ENCODE measurements at places on chromosomes 5 and 9.

DNA sequence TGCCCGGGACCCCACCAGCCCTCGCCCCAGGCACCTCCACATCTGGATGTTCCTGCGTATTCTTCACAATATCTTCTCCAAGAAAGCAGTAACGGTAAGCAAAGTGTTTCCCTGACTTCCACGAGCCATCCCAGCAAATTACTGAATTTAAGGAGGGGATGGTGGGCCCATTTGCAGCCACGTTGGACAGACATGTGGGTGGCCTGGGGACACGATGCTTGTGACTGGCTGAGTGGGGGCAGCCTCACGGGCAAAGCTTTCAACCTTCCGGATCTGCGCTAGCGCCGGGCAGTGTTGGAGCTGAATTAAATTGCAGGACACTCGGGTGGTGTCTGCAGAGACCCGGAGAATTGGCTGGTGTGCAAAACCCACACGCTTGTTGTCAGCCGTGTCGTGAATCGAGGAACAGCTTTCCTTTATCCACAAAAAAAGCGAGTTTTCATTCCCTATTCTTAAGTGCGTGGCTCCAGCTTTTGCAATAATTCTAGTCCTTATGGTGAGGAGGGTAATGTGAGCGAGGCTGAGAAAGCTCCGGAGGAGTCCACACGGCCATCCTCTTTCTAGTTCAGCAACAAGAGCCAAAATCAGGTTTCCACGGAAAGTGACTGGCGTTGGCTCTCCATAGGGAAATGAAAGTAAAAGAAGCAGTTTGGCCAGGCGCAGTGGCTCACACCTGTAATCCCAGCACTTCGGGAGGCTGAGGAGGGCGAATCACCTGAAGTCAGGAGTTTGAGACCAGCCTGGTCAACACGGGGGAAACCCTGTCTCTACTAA, 17.5 kb upstream of the CLPTM1L start:
- no peak for DNase-seq

DNA sequence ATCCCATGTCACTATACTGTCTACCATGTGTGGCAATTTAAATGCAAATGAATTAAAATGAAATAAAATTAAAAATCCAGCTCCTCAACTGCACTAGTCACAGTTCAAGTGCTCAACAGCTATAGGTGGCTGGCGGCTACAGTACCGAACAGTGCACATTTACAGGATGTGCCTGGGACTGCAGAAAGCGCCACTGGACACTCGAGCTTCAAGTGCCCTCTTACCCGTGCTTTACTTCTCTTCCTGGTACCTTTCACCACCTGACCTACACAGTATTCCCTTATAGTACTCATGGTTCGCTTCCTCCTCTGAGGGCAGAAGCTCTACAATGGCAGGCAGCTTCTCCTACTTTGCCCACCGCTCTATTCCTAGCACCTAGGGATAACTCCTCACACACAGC, 166.6 kb downstream of the FANCC start:
- no peak for DNase-seq

- no peak for DNase-seq
These were observed 69.1 kb downstream of the PBX3 start for GRCh38 chr9:125816321-125816720.

DNA sequence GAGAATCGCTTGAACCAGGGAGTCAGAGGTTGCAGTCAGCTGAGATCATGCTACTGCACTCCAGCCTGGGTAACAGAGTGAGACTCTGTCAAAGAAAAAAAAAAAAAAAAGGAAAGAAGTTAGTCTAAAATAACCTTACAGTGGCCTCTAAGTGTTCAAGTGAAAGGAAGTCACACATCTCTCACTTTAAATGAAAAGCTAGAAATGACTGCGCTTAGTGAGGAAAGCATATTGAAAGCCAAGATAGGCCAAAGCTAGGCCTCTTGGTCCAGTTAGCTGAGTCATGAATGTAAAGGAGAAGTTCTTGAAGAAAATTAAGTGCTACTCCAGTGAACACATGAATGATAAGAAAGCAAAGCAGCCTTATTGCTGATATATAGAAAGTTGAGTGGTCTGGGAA, 38.1 kb downstream of the ITGA1 start:
- peak; percentile 32 for DNase-seq

- no peak for DNase-seq
These were observed 51.3 kb upstream of the FREM1 start for GRCh38 chr9:14961372-14962068.

DNA sequence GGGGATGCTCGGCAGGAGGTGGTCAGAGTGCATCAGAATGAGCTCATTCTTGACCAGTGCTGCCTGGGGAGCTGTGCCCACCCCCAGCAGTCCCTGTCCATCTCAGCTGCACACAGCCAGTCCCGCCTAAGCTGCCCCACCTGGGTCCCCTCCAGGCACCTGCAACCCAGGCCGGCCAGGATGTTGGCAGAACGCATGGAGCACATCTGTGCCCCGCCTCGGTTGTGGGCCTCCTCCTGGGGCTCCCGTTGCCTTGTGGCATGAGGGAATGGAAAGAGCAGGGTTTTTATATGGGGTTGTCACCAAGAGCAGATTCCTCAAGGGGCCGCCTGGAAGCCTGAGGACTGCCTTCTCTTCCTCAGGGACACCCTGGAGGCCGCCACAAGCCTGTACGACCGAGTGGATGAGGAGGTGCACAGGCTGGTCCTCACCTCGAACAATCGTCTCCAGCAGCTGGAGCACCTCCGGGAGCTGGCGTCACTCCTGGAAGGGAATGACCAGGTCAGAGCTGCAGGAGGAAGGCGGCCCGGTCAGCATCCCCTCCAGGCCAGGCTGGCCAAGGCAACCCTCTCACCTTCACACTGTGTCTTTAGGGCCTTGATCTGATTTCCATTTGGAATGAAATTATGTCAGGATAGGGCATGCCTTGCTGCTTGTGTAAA, 34.8 kb upstream of the LRRC14B start:
- no peak for DNase-seq

DNA sequence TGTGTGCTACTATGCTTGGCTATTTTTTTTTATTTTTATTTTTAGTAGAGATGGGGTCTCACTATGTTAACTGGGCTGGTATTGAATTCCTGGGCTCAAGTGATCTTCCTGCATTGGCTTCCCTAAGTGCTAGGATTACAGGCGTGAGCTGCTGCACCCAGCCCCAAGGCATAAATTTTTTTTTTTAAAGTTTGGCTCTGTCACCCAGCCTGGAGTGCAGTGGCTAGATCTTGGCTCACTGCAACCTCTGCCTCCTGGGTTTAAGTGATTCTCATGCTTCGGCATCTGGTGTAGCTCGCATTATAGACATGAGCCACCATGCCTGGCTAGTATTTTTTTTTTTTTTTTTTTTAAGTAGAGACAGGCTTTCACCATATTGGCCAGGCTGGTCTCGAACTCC, 70.3 kb downstream of the RAB24 start:
- DNase-seq, result no peak

- DNase-seq, result no peak
These were observed 8.8 kb upstream of the OMD start for GRCh38 chr9:92432972-92433548.

GRCh38 chr5:33319151-33319550, 121.6 kb upstream of the TARS1 start:
- no peak for DNase-seq

DNA sequence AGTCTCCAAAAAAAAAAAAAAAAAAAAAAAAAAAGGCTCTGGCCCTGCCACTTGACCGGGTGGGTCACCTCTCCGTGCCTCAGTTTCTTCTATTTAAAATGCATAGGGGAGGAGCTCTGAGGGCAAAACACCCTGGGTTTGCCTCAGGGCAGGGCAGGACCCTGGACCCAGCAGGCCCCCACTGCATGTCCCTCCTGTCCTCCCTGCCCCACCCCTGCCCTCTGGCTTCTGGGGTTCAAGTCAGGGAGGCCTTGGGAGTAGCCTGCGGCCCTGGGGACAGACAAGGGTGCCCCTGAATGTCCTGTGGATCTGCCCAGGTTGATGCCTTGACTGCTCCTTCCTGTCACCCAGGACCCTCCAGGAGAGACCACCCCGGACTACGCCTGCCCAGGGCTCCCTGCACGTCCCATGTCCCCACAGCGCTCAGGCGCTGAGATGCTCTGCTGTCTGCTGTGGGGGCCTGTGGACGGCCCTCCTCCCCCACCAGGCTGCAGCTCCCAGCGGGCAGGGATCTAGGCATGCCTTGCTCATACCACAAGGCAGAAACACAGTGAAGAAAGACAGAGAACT, 35.4 kb downstream of the ADAMTS2 start:
- no peak for DNase-seq

GRCh38 chr9:32413424-32413823, 29.0 kb downstream of the ACO1 start:
- DNase-seq, result no peak

DNA sequence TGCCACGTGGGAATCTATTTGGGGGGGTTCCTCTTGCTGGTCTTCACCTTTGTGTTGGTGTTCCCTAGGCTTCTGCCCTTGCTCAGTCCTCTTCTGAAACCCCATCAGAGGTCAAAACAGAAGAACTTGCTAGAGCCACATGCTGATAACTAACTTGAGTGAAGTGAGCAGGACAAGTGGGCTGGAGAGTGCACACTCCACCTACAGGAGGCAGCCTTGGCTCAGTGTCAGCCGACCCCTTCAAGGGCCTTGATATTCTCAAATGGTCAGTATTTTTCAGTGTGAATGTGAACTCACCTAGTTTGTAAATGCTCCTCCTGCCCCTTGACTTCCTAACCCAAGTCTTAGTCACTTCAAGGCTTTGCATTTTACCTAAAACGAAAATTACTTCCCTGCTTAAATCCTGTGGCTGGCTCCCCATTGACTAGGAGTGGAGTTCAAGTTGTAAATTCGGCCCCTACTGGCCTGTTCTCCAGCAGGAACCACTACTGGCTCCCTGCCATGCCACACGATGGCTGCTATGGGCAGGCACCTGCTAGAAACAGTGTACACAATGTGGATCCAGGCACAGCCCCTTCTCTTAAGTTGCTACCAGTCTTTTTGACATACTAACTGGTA, 3.6 kb upstream of the SLC1A3 start:
- DNase-seq, result peak; percentile 21

DNA sequence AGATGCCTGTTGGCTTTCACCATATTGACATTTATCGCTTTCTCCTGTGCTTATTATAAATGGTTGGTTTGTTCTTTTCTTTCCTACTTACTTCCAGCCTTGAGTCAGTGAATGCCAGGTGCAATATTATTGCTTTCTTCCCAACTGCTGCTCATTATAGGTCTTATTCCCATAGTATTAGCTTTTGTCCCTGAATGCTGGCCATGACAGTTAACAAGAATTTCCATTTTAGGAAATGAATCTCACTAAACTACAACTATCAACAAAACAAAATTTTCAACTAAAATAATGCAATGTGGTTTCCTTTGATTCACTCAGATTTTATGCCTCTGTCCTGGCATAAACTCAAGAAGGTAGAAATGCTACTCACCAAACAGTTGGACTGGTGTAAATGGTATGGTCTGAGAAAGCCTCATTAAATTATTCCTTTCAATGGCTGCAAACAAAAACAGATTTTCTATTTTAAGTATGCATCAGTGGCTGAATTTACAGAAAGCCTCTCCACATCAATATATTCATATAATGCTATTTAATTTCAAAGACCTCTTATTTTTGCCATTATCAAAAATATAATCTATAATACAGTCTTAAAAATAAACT, 145.4 kb downstream of the TRPM6 start:
- no peak for DNase-seq

DNA sequence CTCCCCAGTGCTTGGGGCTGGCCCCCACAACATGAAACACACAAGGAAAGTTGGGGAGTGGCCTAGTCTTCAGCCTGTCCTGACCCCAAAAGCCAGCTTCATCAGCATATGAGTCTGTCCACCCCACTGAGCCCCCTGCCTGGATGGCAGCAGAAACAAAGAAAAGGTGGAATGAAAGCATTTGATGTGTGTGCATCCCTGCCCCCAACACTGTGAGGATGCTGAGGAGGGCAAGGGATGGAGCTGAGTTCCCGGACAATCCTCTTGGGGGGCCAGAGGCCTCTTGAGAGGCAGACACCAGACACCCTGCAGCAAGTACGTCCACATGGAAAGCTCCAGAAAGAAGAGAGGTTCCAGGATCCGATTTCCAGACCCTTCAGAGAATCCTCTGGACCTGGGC, 113.5 kb upstream of the PPP1R26 start:
- no peak for DNase-seq

DNA sequence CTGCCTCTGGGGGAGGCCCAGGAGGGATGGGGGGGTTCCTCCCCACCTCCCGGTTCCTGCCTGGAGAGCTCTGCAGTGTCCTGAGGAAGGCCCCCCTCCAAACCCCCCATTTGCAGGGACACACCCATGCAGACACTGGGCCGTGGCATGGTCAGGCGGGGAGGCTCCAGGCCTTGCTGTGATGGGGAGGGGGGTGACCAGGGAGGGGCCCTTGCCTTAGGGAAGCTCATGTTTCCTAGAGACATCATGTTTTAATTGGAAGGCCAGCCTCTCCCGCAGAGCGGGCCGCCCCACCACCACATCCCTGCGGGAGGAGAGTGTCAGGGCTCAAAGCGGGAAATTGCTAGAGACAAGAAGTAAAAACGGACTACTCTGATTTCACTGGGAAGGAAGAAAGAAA, 12.0 kb downstream of the PRRX2 start:
- no peak for DNase-seq

DNA sequence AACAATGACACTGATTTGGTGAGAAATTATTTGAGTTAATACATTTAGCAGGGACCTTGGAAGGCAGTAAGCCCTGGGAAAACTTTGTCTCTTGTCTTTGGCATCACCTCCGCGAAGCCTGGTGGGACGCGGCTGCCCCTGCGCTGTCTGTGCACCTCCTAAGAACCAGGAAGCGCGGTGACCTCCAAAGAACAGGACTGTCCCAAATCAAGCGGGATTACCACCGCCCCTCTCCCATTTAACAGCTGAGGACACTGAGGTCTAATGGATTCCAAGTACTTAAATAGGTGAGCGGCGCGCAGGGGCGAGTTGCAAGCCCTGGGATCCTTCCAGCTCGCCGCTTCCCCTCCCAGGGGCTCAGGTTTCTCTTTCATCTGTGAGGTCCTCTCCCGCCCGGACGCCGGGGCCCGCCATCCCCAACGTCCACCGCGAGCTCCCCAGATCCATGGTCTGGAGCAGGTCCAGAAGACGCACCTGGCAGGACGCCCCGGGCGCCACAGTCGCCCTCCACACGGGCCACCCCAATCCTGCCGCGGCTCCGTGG, 432 bp downstream of the STARD4 start:
- DNase-seq, result no peak

- DNase-seq, result no peak
These were observed 477.1 kb downstream of the AGTPBP1 start for GRCh38 chr9:85264695-85265094.

- DNase-seq, result no peak
These were observed 97.4 kb downstream of the TMC1 start for GRCh38 chr9:72618811-72619210.

GRCh38 chr5:168931638-168932345, 352.6 kb upstream of the PANK3 start:
- no peak for DNase-seq
